A673 (cell line): ENCODE measurements at places on chromosomes 4 and X. TPM values are rescaled to one million over a fixed set of nuclear protein-coding genes. Genes with fewer than 3 reads are reported as not detected.
A peak's percentile ranks its signal among the peaks of the same experiment; 100 is the strongest.

Gene GC
- total RNA-seq: not detected in 2 replicates

Gene SLC26A1
- total RNA-seq: 0.22 and 0.30 TPM in 2 replicates

Gene S100G
- total RNA-seq: not detected in 2 replicates

DNA sequence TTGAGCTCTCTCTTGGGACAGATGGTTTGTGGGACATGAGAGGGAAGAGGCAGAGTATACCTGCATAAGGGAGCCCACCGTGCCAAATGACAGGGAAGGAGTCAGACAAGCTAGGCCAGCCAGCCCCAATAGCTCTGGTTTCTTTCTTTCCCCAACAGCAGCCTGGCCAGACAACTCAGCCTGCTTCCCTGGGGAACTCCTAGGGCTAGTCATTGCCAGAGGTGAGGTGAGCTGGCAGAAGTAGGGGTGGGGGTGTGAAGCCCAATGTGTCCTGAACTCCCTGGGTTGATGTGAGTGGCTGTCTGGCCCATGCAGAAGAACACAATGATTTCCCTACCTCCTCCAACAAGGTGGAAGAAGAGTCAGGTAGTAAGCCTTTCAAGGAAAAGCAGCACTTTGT lies 135.5 kb downstream of the AMMECR1 start:
- H3K4me1 ChIP-seq: peaks cover 12% of the 10 kb centered on the region
- no peak overlapping the region for H3K27ac ChIP-seq
- H3K36me3 ChIP-seq: no peaks in the 10 kb centered on the region
- no peak for DNase-seq
- H3K4me3 ChIP-seq: no peak overlapping the region

DNA sequence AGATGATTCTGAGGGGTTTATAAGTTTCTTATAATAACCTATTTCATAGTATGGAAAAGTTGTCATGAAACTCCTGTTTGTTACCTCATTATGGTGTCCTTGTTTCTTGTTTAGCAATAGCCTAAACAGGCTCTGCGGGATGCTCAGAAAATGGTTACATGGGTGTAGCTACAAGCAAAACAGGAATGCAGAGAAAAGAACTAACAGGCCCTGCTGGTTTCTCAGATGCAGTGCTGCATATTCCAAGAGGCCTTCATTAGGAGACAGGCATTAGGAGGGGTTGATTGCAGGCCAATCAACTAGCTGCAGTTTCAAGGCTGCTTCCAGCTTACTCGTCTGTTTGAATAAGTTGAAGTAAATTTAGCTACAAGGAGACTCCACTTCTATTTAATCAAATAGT lies 37.6 kb upstream of the HPGD start:
- H3K4me3 ChIP-seq: no peak overlapping the region
- peaks cover 16% of the 10 kb centered on the region for H3K4me1 ChIP-seq
- no peaks in the 10 kb centered on the region for H3K36me3 ChIP-seq

DNA sequence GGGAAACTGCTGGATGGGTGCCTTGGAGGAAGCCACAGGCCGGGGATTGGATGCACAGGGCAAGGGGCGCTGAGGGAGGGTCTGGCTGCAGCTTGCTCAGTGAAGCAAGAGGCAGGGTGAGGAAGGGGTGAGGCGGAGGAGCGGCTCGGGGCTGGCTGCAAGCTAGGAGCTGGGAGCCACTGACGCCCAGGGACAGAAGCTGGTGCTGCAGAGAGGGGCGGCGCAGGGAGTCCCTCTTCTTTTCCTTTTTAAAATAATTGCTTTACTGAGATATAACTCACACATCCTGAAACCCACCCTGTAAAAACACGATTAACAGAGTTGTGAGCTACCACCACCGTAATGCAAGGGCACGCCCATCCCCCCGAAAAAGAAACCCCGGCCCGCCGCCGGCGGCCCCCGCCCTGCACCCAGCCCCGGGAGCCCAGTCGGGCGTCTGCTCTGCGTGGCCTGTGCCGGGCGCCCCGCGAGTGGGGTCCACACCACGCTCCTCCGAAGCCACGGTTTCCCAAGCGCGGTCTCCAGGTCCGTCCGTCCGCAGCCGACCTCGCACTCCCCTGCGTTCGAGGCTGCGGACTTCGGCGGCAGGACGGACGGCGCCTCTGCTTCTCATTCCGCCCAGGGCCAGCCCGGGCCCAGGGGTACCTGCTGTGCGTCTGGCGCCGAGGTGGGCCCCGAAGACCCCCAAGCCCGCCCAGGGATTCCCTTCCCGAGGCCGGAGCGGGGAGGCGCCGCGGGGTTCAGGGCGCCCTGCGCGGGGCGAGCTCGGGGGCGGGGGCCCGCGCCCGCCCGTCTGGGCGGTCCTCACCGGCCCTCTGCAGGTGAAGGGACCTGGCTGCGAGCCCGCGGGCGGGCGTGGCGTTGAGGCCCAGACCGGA lies 866 bp upstream of the UVSSA start:
- H3K27me3 ChIP-seq: no peaks in the 10 kb centered on the region
- no peaks in the 10 kb centered on the region for H3K4me1 ChIP-seq
- peak overlapping the region; percentile 81 for H3K4me3 ChIP-seq
- peaks cover 12% of the 10 kb centered on the region for H3K36me3 ChIP-seq
- H3K27ac ChIP-seq: peak overlapping the region; percentile 93

GRCh38 chr4:57424232-57424897 lies 314.2 kb upstream of the IGFBP7 start:
- H3K27ac ChIP-seq: no peak overlapping the region
- H3K27me3 ChIP-seq: no peaks in the 10 kb centered on the region
- no peak overlapping the region for H3K4me3 ChIP-seq
- no peaks in the 10 kb centered on the region for H3K36me3 ChIP-seq
- DNase-seq: no peak

DNA sequence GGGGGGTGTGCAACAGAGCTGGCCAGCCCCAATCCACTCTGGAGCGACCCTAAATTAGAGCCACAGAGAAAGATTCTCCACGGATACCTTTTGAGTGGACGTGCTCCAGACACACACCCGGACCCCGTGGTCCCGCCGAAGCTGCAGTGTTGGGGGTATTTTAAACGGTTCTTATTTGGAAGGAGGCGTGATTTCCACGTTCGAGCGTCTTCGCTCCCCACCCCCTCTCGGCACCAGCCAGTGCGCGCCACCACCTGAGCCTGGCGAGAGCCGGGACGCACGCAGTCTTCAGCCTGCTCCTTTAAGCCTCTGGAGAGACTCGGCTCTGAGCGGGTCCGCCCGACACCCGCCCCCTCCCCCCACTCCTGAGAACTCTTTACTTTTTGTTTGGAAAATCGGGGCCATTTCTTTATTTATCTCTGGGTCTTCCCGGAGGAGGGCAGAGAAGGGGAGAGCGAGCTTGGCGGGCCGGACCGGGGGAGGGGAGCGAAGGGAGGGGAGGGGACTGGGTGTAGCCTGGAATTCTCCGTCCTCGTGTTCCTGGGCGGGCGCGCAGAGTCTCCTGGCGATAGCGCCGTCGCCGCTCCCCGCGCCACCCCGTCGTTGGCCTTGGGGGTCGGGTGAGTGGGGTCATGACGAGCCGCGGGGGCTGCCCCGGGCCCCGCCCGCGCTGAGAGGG lies 668 bp upstream of the PTCHD1 start:
- no peak overlapping the region for H3K27ac ChIP-seq
- peak overlapping the region; percentile 29 for H3K4me3 ChIP-seq
- H3K4me1 ChIP-seq: no peaks in the 10 kb centered on the region
- no peaks in the 10 kb centered on the region for H3K36me3 ChIP-seq
- peaks cover 79% of the 10 kb centered on the region for H3K27me3 ChIP-seq
- peak; percentile 1 for DNase-seq

DNA sequence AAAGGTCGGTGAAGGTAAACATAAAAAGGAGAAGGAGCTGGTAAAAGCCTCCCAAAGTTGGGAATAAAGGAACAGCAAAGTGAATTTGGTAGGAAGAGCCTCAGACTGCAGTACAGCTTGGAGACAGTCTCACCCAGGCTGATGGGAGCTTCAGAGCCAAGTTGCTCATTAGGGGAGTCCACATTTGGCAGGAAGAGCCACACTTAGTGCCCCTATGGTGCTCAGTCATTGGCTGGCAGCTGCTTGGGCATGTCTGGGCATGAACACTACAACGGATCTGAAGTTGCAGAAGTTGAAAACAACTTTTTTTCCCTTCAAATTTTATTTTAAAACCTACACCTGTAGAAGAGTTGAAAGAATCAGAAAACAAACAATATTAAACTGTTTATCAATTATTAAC lies 2497.3 kb downstream of the ARAP2 start:
- no peaks in the 10 kb centered on the region for H3K4me1 ChIP-seq
- H3K36me3 ChIP-seq: no peaks in the 10 kb centered on the region
- no peak for DNase-seq

- peak; percentile 25 for DNase-seq
- no peaks in the 10 kb centered on the region for H3K4me1 ChIP-seq
- no peaks in the 10 kb centered on the region for H3K27me3 ChIP-seq
- no peak overlapping the region for H3K4me3 ChIP-seq
Observed at GRCh38 chrX:107324493-107325310, 118.3 kb downstream of the DNAAF6 start.

GRCh38 chr4:47577779-47578553 lies 92.9 kb downstream of the ATP10D start:
- no peaks in the 10 kb centered on the region for H3K27me3 ChIP-seq
- H3K27ac ChIP-seq: no peak overlapping the region
- no peak for DNase-seq
- H3K36me3 ChIP-seq: no peaks in the 10 kb centered on the region
- H3K4me3 ChIP-seq: no peak overlapping the region
- H3K4me1 ChIP-seq: no peaks in the 10 kb centered on the region

DNA sequence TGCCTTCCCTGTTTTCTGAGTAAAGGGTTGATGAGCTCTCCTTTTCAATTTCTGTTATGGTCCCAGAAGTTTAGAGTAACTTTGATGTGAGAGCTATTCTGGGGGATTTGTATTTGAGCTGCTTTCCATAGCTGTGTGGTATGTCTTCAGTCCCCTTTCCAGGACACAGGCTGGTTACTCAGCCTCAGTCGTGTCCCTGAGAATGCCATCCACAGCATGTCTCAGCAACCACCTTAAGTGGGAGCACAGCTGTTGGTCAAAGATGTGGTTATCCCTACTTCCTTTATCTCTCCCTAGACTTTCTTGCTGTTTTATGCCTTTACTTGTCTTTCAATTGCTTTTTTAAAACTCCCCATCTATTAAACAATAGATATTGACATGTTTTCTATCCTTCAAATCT lies 37.8 kb downstream of the RNF175 start:
- H3K4me1 ChIP-seq: no peaks in the 10 kb centered on the region
- H3K27me3 ChIP-seq: no peaks in the 10 kb centered on the region
- H3K36me3 ChIP-seq: no peaks in the 10 kb centered on the region

DNA sequence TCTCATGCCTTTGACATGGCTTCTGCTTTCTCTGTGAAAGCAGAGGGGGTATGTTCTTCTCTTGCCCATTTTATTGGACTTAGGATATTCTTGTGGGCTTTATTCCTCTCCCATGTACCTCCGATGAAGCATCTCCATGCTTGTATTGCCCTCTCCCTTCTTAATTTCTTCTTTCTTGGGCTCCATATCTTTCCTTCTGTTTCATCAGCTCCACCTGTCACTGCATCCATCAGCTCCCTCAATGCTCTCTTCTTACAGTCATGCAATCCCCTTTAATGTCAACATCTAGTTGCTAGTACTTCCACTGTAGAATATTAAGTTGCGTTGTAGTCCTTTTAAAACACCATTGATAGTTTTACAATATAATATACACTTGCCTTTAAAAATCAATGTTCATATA lies 257.6 kb downstream of the GPAT3 start:
- no peaks in the 10 kb centered on the region for H3K4me1 ChIP-seq
- no peak for DNase-seq
- no peaks in the 10 kb centered on the region for H3K27me3 ChIP-seq
- H3K4me3 ChIP-seq: no peak overlapping the region
- no peak overlapping the region for H3K27ac ChIP-seq

DNA sequence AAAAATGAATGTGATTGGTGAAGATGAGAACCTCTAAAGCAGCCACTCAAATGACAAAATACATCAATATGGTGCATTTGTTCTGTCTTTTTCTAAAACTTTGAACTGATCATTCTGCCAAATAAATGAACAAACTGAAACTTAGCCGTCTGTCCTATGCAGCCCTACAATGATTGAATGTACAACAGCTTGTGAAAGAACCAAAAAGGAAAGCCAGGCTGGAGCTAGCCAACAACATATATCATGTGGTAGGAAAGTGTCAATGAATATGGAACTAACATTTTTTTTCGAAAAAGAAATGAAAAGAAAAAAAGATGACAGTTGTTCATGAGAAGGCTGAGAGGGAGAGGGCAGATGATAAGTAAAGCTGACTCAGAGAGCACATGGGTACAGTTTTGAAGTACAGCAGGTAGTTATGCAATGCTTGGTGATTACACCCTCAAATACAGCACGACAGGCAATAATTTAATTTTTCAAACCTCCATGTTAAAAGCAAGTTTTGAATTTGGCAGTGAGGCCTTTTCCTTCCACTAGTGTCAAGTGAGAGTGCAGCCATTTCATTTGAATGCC lies 21.2 kb upstream of the SLC7A11 start:
- no peaks in the 10 kb centered on the region for H3K27me3 ChIP-seq
- H3K4me1 ChIP-seq: peaks cover 8% of the 10 kb centered on the region
- DNase-seq: no peak
- no peaks in the 10 kb centered on the region for H3K36me3 ChIP-seq

Gene PCDH18
- 7.8 and 10.0 TPM in 2 replicates for total RNA-seq

DNA sequence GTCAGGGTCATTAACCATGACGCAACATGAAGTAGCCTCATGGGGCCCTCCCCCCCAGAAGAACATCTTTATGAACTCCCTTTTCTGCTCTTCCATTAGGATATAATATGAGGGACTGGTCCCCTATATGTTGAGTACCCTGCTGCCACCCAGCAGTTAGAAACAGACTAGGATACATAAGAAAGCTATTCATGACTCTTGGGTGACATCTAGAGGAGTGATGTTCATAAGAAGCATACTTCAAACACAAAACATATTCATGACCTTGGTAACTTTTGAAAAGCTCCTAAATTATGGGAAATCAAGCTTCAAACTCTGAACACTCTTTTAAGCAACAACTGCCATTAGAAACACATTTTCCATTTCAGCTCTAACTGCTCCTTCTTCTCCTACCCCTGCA lies 155.2 kb upstream of the SPIN4 start:
- no peaks in the 10 kb centered on the region for H3K27me3 ChIP-seq
- no peaks in the 10 kb centered on the region for H3K36me3 ChIP-seq
- H3K4me1 ChIP-seq: no peaks in the 10 kb centered on the region
- no peak overlapping the region for H3K27ac ChIP-seq
- peak; percentile 11 for DNase-seq

Gene GPRASP1
- 3.2 and 3.7 TPM in 2 replicates for total RNA-seq

Gene ZCCHC18
- total RNA-seq: 0.54 and 1.4 TPM in 2 replicates

Gene FREM3
- total RNA-seq: not detected in 2 replicates

GRCh38 chr4:38109370-38109769 lies 149.2 kb downstream of the PTTG2 start:
- H3K4me1 ChIP-seq: peaks cover 4% of the 10 kb centered on the region
- no peak for DNase-seq
- no peaks in the 10 kb centered on the region for H3K36me3 ChIP-seq
- H3K4me3 ChIP-seq: no peak overlapping the region
- H3K27me3 ChIP-seq: no peaks in the 10 kb centered on the region
- no peak overlapping the region for H3K27ac ChIP-seq

DNA sequence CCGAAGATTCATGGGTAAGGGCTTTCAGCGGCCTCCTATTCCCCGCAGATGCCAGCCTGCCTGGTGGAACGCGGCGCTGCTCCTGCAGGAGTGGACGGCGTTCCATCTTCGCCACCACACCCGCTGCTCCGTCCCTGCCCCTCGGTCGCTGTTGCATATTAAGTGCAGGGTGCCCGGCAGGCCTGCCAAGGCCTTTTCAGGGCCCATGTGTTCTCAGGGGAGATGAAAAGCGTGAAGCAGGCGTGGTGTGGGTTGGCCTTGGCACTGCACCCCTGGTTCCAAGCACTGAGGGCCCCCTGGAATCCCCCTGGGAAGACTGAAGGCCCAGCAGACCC lies 52.0 kb downstream of the SORCS2 start:
- no peaks in the 10 kb centered on the region for H3K4me1 ChIP-seq
- no peak overlapping the region for H3K4me3 ChIP-seq
- DNase-seq: no peak
- H3K27ac ChIP-seq: no peak overlapping the region
- H3K27me3 ChIP-seq: no peaks in the 10 kb centered on the region

Gene SRPK3
- not detected in 2 replicates for total RNA-seq

Gene CENPE
- total RNA-seq: 80.3 and 81.0 TPM in 2 replicates

Gene HSD17B11
- total RNA-seq: 5.5 and 6.7 TPM in 2 replicates
